ENCODE measurements at places on chromosomes 3 and 15.
A peak's percentile ranks its signal among the peaks of the same experiment; 100 is the strongest.

DNA sequence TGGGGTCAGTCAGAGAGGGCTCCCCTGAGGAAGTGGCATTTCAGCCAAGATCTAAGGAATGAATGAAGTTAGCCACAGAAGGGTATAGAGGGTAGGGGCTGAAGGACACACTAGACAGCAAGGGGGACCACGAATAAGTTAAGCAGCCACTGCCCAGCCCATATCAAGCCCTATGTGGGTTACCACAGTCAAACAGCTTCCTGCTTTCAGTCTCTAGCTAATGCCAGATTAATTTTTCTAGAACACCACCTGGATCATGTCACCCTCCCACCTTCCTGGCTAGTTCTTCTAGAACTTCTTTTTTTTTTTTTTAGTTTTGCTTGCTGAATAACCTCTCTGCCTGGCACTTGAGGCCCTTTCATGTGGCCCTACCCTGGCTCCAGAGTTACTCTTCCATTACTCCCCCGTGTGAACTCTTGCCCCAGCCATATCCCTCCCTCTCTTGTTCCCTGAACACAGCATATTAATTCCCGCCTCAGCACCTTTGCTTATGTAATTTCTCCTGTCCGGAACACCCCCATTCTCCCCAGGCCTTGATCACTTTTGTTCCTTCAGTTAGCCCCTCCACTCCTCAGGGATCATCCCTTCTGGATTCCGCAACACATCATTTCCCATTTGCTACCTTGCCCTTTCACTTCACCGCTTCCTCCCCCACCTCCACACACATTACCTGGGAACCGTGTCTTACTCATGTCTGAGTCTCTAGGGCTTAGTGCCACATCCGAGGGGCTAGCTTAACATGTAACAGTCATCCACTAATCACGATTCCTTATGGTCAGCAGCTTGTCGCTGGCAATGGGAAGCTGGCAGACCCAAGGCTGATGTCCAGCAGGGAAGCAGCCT, 20.6 kb upstream of the BNC1 start:
- DNase-seq = no peak

DNA sequence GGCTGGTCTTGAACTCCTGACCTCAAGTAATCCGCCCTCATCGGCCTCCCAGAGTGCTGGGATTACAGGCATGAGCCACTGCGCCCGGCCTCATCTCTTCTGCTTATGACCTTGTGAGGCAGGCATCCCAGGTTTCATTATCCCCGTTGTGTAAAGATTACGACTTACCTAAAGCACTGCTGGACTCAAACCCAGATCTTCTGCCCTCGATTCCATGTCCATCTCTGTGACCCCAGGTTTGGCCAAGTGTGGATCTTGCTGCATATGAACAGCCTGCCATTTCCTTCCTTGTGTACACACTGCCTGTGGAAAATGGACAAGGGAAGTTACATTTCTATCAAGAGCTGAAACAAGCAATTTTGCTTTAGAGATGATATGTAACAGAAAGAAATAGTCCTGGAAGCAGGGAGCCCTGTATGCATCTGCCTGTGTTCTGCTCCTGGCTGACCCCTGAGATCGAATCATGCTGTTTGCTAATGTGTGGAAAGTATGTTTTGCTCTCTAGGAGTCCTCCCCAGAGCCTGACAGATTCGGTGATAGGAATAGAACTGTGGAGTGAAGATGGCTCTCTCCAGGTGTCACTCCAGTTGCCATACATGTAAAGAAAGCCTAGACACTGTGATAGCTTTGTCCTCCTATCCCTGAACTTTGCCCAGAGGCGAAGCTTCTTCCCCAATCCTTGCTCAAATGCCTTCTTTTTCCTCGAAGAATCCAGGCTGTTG, 11.8 kb upstream of the LIPC start:
- DNase-seq = no peak

- DNase-seq = no peak
Observed at GRCh38 chr3:52481819-52482521, 13.2 kb upstream of the STAB1 start.

DNA sequence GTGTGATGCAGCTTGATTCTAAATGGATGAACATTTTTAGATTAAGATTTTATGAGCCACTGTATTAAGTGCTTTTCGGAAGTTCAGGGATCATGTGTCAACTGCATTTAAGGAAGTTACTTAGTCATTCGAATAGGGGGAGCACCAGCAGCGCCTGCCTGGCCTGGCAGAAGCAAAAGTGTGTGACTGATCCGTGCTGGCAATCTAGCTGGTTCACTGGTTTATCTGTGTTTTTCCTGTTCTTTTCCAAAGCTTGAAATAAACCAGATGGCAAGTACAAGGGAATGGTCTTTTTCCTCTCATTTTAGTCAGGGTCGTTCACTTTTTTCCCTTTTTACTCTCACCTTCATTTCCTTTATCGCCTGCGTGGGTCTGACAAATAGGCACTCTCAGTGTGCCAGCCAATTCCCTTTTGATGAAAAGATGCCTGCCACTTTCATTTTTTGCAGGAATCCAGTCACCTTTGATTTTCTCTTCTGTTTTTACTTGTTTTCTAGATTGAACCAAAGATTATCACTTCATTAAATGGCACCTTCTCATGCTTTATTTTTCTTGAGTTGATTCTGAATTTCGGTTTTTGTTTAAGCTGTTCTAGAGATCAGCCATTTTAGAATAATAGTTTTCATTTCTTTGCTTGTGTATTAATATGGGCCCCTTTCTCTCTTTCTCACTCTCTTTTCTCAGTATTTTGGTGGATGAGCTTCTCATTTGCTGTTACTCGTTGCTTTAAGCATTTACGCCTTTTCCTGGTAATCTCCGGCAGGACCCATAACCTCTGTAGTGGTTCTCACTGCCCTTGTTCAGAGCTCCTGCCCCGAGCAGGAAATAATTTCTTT, 2.8 kb downstream of the ABHD2 start:
- peak; percentile 23 for DNase-seq

- no peak for DNase-seq
Observed at GRCh38 chr3:15932348-15933300, 134.8 kb upstream of the ANKRD28 start.

- peak; percentile 5 for DNase-seq
Observed at GRCh38 chr3:148883163-148883562, 18.1 kb downstream of the CPA3 start.

GRCh38 chr15:65068403-65068788, 605 bp upstream of the RASL12 start:
- no peak for DNase-seq

DNA sequence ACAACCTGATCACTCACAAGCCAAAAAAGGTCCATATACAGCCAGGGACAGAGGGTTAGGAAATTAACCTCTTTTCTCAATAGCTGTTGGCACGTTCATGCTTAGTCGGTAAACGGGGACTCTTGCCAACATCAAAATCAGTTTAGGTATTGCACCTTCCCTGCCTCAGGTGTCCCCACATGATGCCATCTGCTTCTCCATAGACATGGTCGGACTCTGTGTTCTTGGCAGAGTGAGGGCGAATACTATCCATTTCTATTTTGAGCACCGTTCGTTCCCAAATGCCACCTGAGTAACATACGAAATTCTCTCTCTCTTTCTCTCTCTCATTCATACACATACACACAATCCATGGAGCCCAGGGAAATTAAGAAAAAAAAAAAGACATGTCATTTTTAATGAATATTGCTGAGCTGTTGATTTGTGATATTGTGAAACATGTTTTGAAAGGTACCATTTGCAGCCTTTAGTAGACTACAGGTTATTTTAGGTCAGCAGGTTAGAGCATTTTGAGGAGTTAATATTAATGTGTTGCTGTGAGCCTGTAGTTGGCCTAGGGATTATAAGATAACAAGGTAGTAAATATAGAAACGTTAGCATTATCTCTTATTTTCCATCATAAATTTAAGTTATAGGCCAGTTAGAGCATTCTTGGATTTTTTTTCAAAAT, 78.5 kb downstream of the GHSR start:
- DNase-seq = no peak

DNA sequence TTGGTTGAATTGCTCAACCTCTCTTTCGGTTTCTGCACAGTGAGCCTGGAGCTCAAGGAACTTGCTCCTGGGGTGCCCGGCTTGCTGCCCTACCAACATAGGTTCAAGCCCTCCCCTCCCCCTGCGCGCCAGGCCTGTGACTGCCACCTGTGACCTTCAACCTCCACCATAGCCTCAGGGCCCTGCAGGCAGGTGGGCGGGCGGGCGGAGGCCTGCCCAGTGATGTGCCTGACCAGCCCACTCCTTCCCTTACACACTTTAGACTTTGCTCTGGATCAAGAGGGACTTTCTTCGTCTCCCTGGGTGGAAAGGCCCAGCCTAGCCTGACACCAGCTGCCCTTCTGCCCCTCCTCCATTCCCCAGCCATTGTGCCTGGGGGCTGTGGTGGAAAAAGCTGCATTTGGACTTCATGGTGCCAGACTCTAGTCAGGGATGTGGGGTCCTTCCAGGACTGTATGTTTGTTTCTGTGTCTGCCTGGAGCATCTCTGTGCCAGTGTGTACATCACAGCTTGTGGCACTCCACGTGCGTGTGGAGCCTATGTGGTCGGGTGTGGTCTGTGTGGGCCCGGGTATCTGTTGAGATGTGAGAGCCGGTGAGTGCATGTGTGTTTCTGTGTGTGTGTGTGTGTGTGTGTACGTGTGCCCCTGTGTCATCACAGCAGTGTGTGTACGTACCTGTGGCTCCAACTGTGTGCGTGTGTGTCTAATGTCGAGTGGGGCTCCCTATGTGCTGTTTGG, 9.5 kb downstream of the PRKCD start:
- DNase-seq = no peak

GRCh38 chr15:88036154-88036839, 220.2 kb downstream of the NTRK3 start:
- DNase-seq = no peak

DNA sequence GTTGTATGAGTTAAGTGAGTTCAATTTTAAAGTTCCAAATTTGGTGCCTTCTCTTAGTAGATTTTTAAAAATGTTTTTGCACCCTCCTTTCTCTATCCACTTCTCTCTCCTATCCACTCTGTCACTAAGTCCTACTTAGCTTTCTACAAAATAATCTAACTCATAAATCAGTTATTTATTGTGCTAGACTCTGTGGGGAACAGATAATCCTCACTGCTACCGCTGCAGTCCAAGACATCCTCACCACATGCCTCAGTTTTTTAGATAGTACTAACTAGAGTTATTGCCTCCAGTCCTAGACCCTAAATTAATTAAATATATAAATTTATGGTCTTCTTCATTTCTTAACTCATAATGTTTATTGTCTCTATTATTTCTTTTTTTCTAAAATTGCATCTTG, 576.3 kb downstream of the GRM7 start:
- no peak for DNase-seq

DNA sequence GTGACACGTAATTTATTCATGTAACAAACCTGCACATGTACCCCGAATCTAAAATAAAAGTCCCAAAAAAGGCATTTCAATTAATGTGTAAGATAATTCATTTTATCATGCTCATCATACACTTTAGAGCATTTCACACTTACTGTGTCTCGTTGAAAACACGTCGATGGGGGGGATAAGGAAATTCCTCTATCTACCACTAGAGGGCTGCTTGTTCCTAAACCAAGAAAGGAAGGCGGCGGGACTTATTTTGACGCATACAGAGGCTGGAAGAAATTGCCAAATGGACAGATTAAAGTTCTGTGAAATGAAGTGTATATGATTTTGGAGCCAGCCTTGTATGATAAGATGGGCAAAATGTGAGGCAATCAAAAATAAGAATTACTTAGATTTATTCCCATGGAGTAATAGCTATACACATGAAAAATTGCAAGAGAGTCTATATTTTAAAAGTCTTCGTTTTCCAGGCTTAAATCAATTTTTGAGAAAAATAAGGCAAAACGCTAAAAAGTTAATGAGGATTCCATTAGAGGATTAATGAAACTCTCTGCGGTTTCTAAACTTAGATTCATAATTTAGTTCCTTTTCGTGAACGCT, 346.8 kb downstream of the CNTN3 start:
- DNase-seq = peak; percentile 51

GRCh38 chr3:25430935-25431770, 3.1 kb downstream of the RARB start:
- no peak for DNase-seq
